AG08396 (cell line): ENCODE measurements at places on chromosomes 3 and 15.
A peak's percentile ranks its signal among the peaks of the same experiment; 100 is the strongest.

GRCh38 chr3:150223558-150223957, 184.5 kb upstream of the TSC22D2 start:
- no peak for DNase-seq

DNA sequence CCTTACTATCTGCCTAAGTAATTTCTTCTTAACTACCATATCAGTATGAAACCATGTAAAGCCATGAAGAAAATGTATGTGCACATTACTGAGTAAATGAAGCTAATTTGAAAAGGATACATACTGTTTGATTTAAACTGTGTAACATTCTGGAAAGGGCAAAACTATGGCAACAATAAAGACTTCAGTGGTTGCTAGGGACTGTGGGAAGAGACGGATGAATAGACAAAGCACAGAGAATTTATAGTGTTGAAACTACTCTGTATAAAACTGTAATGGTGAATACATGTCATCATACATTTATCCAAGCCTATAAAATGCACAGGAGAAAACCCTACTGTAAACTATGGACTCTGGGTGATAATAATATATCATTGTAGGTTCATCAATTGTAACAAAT, 1103.7 kb upstream of the EPHA6 start:
- DNase-seq: no peak

GRCh38 chr3:72791161-72791560, 57.1 kb downstream of the SHQ1 start:
- no peak for DNase-seq

DNA sequence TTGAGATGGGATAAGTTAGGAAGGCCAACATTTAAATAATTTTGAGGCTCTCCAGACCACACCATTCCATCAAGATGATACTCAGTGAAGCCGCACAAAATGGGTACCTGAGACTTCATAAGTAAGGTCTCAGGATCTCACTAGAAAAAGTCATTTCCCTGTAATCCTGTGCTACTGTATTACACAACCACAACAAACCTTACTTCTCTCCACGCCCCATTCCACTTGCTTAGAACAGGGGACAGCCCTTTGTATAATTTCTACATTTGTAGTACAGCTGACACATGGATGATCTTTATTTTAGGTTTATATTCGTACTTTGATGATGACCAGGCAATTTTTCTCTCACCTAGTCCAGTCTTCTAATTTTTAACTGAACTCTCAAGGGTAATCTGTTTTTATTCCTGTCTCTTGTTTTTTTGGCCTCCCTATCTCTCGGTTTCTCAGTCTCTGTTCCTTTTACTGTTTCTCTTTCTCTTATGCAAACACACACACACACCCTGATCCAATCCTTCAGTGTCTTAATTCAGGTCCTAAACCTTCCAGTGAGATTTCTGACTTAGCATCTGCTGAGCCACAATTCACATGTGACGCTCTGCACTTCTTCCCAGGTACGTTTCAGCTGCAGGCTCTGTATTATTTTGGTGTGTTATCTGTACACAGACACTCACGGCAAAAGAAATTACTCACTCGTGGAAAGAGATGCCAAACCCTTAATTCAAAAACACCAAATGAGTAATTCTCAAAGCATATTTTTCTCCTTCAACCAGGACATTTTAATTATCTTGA, 223.2 kb upstream of the THBS1 start:
- peak; percentile 10 for DNase-seq

GRCh38 chr15:99863550-99864198, 130.4 kb upstream of the LYSMD4 start:
- DNase-seq: no peak
